ENCODE measurements at places on chromosomes 3 and 15.

DNA sequence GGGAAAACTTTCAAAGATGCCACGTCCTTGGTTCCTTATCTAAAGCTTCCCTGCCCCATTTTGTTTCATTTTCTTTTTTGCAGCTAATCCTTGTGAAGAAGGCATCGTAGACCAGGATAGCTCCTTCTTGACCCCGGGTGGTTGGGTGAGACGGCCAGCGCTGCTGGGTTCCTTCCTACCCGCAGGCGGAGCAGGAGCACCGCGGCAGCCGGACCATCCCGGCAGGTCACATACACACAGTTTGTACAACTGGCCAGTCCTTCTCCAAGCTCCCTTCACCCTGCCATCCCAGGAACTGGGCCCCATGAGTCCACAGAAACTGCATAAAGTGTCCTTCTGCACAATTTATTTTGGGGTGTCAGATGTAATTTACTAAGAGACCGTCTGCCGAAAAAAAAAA, 83.9 kb downstream of the MEGF11 start:
- DNase-seq, result no peak

DNA sequence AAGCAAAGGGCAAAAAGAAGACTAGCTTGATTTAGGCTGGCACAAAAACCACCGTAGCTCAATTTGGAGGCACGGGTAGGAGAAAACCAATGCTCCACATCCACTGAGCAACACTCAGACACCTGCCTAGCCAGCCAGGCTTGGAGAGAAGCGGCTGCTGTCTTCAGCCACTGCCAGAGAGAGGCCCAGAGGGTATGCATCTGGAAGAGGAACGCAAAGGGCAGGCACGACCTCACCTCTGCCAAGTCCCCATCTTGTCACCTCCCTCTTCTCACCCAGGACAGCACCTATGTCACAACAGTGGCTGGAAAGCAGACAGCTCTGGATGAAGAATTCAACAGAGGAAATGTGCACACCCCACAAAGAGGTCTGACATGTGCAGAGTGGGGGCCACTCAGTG, 93.5 kb downstream of the ADAMTS17 start:
- no peak for DNase-seq

DNA sequence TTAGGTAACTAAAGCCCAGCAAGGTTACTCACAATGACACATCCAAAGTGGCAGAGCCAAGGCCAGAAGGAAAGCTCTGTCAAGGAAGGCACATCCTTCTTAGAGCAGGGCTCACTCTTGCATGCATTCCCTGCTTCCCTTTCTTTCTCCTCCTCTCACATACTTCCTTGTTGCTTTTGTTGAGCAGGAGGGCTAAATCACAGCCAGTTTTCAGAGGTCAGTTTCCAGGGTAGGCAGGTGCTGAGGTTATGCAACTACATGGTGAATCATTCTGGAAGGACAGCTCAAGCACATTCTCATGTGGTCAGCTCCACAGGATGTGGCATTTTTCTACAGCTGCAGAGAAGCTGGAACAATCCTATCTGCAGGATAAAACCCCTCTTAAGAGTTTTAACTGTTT, 275.6 kb downstream of the ZNF621 start:
- peak; percentile 68 for DNase-seq

DNA sequence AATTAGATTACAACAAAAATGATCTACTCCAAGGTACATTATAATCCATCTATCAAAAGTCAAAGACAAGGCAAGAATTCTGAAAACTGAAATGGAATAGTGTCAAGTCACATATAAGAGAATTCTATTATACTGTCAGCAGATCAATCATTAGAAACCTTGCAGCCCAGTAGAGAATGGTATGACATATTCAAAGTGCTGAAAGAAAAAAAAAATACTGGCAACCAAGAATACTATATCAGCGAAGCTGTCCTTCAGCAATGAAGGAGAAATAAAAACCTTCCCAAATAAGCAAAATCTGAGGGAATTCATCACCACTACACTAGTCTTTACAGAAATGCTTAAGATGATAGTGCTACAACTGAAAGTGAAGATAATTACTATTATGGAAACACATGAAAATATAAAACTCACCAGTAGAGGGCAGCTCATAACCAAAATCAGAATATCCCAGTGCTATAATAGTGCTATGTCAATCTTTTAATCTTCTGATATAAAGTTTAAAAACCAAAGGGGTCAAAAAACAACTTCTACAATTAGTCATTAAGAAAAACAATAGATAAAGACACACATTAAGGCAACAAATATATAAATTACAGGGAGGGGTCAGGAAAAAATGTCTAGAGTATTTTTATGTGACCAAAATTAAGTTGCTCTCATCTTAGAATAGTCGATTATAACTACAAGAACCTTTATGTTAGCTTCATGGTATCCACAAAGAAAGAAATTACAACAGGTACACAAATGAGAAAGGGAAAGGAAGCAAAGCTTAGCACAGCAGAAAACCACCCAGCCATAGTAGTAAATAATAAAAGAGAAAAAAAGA, 190.7 kb upstream of the CNTN6 start:
- DNase-seq, result no peak

GRCh38 chr15:30985081-30985531, 6.3 kb downstream of the MTMR10 start:
- DNase-seq, result no peak

DNA sequence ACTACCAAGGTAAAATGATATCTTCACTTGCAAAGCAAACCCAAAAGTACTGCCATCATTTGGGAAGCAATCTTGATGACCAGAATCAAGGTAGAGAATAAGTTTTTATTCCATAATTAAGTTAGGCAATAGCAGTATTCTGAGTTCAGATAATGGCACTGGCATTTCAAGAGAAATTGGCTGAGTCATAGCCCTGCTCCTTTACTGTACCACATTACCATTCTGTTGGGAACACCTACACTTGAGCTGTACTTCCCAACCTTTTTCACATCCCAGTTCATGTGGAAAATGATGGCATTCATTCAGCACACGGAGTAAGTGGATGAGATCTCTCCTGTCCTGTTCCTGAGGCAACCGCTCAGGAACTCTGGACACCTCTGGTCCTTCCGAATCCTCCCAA, 311.6 kb upstream of the TPRG1 start:
- DNase-seq, result no peak

DNA sequence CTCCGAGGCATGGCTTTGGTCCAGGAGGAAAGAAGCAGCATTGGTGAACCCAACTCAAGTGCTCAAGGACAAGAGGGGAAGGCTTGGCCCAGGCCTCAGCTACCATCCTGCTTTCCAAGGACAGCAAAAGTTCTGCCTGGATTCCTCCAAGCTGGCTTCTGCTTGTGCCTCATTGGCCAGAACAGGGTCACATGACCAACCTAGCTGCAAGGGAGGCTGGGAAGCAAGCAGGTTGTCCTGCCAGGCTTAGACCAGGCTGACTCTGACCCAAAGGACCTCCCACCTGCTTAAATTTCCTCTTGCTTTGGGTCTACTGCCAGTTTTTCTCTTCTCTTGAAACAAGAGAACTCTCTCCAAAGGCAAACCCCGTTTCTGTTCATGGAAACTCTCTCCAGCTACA, 70.7 kb downstream of the RPN1 start:
- no peak for DNase-seq

DNA sequence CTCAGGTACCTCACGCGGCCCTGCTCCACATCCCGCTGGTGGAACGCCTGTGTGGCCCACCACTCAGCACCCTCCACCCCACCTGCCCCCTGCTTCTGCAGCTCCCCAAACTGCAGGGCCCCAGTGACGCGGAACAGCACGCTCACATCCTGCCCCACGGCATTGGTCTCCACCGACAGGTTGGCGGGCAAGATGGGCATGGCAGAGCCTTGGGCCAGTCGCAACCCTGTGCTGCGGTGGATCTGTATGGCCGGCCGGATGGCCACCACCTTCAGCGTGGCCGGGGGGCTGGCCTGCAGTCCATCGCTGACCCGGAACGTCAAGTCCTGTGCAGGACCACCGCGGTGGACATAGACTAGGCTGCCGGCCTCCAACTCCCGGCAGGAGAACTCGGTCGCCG, 23.8 kb downstream of the CSPG4 start:
- no peak for DNase-seq

GRCh38 chr3:122602011-122602710, 24.7 kb downstream of the PARP15 start:
- no peak for DNase-seq

- DNase-seq, result no peak
Observed at GRCh38 chr3:156533205-156533604, 21.7 kb downstream of the SSR3 start.

DNA sequence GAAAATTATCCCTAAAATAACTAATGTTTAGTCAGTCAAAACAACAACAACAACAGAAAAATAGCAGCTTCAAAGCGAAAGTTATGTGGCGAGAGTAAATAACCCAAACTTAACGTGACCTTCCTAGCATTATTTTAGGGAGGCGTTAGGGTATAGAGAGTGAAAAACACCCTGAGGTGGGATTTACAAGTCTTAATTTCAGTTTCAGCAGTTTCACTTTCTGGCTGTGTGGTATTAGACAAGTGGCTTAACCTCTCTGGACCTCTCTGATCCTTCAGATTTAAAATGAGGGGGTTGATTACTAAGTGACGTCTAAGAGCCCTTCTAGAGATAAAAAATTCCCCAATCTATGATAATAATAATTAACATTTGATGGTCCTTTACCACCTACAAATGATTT, 291.2 kb downstream of the ZBTB20 start:
- no peak for DNase-seq

- DNase-seq, result no peak
Observed at GRCh38 chr3:194058189-194058571, 77.8 kb upstream of the HES1 start.

- no peak for DNase-seq
Observed at GRCh38 chr3:134144694-134145093, 106.0 kb downstream of the RYK start.

GRCh38 chr15:24857763-24858162, 97.0 kb upstream of the SNRPN start:
- no peak for DNase-seq

GRCh38 chr3:10957976-10958749, 34.4 kb upstream of the SLC6A1 start:
- no peak for DNase-seq

DNA sequence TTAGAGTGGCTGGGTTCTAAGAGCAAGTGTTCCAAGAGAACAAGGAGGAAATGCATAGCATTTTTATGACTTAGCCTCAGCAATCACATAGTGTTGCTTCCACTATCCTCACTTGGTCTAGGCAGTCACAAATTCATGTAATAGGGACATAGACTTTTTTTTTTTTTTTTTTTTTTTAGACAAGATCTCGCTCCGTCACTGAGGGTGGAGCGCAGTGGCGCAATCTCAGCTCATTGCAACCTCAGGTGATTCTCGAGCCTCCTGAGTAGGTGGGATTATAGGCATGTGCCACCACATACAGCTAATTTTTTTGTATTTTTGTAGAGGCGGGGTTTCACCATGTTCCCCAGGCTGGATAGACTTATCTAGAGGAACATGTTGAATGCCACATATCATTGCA, 4.7 kb upstream of the GNB4 start:
- DNase-seq, result no peak

DNA sequence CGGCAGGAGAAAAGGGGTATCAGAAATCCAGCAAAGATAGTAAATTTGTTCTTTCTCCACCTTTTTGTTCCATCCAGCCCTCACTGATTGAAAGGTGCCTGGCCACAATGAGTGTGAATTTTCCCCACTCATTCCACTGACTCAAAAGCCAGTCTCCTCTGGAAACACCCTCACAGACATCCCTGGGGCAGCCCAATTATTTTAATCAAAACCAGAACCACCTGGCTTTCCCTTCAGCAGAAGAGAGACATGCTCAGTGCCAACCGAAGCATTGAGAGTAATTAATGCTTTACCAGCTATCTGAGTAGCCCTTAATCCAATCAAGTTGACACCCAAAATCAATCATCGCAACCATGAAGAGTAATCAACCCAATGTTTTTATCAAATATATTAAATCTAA, 1129.6 kb upstream of the GBE1 start:
- DNase-seq, result no peak

- no peak for DNase-seq
Observed at GRCh38 chr15:40264321-40265153, 18.3 kb downstream of the ANKRD63 start.

DNA sequence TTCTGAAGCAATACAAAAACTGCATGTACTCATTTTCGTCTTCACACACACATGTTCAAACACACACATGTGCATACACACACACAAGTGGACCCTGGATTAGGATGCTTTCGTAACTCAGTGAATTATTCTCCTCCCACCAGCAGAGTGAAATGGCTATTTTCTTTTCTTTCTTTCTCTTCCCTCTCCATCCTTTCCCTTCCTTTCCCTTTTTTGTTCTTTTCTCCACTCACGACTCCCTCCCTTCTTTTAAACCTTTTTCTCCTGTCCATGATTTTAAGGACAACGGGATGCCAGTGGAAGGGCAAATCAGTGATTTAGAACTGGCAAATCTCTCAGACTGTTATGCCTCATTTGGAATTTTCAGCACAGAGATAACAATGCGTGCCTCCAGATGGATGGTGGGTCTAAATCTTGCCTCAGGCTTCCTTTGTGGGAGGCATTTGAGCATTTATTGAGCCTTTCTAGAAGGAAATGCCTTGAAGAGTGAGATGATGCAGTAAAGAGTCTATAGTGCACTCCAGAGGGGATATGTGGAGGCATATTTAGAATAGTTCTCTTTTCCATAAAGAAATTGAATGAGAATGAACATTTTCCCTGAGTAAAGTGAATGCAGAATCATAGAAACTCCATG, 130.4 kb upstream of the SLC7A14 start:
- DNase-seq, result no peak

DNA sequence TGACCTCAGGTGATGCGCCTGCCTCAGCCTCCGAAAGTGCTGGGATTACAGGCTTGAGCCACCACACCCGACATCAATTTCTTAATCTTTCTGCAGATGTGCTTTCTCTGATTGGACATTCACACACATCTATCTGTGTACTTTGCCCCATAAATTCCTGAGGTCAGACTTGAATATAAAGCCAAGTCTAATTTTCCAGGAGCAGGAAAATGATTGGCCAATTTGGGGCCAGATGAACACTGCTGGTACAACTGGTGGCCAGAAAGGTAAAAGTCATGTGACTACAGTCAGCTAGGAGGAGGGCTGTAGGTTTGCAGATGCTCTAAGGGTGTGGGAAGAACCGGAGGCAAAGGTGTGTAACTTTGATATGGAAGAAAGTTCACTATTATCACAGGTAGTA, 3.2 kb upstream of the RAD51 start:
- no peak for DNase-seq

GRCh38 chr15:98774756-98775497, 126.6 kb downstream of the IGF1R start:
- DNase-seq, result peak; percentile 85

- DNase-seq, result no peak
Observed at GRCh38 chr3:41265011-41265545, 65.8 kb downstream of the CTNNB1 start.
